ENCODE measurements at places on chromosomes 7 and 10.
A peak's percentile ranks its signal among the peaks of the same experiment; 100 is the strongest.

DNA sequence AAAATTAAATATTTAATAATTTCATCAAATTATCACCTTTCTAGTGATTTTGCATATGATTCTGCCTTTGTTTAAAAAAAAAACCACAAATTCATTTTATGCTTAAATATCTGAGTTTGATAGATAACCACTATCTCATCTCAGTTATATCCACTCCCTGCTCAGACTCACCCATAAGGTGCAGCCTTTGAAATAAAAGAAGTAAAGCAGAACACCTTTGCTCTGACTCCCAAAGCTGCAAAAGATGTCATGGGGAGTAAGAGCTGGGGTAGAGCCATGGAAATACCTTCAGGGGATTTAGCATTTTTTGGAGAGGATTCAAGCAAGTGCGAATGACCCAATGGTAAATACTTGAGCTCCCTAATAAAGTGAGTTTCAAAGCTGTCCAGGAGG is 15.1 kb upstream of the CYP3A5 start:
- DNase-seq: no peak

GRCh38 chr7:116715077-116715476 is 43.1 kb downstream of the MET start:
- DNase-seq: no peak

- DNase-seq: no peak
Observed at GRCh38 chr10:80529604-80530003, 8.1 kb upstream of the SH2D4B start.

- no peak for DNase-seq
Observed at GRCh38 chr7:1654111-1654510, 16.0 kb upstream of the ELFN1 start.

- no peak for DNase-seq
Observed at GRCh38 chr7:44845451-44845850, 2.4 kb downstream of the H2AZ2 start.

DNA sequence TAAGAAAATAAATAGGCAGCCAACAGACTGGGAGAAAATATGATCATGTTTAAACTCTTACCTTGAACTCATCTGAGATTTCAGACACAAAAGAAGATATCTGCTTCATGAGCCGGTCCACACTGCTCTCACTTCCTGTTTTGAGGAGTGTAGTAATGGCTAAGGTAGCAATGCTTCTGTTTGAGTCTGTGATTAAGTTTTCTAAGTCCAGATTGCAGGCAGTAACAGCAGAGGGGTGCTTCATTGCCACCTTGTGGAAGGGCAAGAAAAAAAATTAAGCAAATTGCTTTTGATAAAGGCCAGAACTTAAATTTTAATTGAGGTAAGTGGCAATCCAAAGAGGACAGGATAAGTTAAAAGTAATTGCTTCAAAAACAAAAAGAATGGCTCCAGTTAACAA is 69.1 kb downstream of the MEST start:
- DNase-seq: no peak

GRCh38 chr7:128933180-128933891 is 4.4 kb upstream of the IRF5 start:
- peak; percentile 15 for DNase-seq
